ENCODE measurements at places on chromosomes 13 and 19.

DNA sequence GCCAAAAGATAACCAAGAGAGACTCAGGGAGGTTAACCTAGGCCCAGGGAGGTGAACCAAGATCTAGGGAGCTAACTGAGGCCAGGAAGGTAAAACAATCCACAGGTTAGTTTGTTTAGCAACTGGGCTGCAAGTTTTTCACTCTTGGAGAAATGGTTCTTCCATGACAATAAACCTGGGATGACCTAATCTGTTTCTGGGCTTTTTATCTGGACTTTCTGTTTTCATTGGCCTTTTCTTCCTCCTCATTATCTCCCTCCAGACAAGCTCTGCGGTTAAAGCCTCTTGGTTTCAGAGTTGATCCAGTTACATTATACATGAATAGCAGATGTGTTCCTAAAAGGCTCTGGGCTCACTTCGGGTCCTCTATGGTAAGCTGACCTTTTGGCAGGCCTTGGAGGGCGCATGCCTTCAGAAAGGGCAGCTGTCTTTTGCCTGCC is 44.2 kb downstream of the PCDH8 start:
- DNase-seq, result no peak

GRCh38 chr19:35320065-35320713 is 8.8 kb upstream of the CD22 start:
- no peak for DNase-seq

DNA sequence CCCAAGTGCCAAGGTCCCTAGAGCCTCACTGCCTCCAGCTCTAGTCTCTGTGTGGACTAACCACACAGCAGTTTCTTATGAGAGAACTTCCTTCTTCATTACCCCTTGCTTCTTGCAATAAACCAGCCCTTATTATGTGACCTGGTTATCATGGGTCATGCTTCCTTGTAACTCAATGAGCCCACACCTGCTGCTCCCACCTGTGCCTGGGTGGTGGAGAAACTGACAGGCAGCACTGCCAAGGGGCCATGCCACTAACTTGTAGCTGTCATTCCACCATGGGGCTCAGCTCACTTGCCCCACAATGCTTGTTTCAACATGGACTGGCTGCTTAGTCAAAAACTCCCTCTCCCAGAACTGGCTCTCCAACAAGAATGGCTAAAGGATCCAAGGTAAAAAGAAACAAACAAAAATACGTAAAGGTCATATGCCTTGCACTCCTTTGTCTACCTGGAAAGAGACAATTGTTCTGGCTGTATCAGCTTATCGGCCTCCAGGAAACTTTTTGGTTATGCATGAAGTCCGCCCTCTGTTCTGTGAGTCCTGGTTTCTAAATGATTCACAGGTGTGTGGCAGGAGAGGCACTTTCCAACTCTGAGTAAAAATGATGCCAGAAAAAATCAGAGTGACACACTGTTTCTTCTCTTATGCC is 446.4 kb downstream of the COG6 start:
- no peak for DNase-seq

- no peak for DNase-seq
Measured at GRCh38 chr13:112575675-112576074, 12.3 kb downstream of the TUBGCP3 start.

- DNase-seq, result no peak
Measured at GRCh38 chr19:15508035-15508710, at the start of gene CYP4F22. CYP4F22 (plus strand) TSS chr19:15508525; CDS start chr19:15525337, 16,812 bp downstream.

- no peak for DNase-seq
Measured at GRCh38 chr13:48535766-48536165, 2.9 kb upstream of the RCBTB2 start.

DNA sequence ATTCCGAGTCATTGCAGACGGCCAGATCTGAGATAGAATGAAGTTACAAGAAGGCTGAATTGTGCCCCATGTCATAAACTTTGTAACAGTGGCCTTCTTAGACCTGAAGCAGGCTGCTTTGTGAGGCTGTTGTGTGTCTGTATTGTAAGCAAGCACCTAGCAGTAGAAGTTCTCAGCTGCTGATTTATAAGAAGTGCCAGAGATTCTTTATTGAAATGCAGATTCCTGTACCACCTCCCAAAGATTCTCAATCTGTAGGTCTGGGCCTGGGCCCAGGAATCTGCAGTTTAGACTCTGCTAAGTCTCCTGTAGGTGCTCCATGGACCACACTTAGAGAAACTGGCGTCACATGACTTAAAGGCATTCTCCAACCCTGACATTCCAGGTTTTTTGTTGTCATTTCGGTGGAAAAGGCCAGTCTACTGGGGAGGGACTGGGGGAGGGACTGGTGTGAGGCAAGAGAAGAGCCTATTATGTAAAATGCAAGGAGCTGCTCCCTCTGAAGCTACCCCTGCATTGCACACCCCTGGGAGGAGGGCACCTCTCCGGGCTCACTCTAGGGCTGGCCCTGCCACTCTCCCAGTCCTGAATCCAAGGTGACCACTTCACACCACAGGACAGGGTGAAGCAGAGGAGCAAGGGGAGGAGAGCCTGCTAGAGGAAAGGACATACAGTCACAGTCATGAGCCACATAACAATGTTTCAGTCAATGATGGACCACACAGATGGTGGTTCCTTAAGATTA is 769 bp upstream of the TMEM272 start:
- no peak for DNase-seq

DNA sequence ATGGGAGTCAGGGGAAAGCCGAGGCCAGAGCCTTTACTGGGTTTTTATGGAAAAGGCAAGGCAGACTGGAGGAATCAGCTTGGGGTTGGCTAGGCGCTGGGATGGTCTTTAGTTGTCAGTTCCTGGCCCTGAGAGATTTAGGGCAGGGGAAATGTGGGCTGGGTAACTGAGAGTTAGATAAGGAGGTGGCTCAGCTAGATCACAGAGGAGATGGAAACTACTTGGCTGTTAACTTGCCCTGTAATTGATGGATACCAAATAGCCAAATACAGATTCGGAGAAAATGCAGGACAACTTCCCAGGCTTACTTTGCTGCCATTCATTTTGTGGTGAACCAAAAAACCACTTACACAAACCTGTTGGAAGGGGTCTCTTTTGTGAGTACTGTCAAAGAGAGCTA is 54.0 kb downstream of the LRCH1 start:
- no peak for DNase-seq

DNA sequence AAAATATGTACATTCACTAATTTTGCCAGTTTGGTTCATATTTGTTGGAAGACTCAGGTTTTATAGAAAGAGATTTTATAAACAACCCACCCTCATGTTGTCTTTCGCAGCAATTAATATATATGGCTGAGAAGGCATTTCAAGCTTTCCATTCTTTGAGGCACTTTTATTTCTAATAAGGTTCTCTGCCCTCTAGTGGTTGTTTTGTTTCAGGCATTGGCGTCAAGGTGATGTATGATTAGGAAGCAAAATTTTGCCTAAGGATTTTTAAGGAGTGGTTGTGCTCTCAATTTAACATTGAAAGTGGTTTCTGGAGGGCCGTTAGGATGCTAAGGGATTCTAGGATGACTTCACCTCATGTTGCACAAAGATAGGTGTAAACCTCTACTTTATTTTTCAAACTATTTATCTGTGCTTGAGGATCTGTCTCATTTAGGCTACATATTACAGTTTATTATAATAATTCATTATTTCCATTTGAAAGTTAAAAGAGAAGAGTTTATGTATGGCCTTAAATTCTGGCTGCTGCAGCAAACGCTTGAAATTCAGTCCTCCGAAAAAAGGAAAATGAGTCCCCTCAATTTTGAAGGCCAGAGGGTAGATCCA is 35.9 kb downstream of the OXGR1 start:
- no peak for DNase-seq

DNA sequence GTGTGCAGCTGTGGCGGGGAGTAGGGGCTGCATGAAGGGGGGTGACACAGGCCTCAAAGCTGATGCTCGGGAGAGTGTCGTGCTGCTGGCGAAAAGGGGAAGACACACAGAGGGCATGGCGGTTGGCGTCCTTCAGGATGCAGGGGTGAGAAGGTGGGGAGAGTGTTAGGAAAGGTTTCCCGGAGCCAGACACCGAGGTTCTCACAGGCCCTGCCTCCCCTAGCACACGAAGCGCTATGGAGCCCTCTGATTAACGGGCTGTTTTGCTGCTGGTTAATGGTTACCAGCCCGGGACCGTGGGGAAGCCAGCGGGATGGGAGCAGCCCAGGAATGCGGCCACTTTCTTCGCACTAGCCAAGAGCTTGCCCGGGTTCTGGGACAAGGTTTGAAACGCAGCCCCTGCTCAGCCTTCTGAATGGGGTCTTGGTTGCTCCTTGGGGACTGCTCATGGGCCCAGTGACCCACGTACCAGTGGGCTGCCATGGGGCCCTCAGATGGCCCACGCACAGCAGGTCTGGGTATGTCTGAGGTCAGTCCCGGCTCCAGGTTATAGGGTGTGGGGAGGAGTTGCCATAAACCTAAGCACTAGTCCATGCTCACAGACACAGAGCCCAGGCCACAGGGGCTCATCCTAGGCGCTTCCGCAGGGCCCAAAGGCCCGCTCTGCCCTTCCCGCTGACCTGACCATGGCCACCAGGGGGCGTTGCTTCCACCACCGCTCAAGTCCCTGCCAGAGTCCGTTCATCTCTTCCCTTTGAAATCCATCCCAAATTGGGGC is 31.3 kb upstream of the ISYNA1 start:
- no peak for DNase-seq

DNA sequence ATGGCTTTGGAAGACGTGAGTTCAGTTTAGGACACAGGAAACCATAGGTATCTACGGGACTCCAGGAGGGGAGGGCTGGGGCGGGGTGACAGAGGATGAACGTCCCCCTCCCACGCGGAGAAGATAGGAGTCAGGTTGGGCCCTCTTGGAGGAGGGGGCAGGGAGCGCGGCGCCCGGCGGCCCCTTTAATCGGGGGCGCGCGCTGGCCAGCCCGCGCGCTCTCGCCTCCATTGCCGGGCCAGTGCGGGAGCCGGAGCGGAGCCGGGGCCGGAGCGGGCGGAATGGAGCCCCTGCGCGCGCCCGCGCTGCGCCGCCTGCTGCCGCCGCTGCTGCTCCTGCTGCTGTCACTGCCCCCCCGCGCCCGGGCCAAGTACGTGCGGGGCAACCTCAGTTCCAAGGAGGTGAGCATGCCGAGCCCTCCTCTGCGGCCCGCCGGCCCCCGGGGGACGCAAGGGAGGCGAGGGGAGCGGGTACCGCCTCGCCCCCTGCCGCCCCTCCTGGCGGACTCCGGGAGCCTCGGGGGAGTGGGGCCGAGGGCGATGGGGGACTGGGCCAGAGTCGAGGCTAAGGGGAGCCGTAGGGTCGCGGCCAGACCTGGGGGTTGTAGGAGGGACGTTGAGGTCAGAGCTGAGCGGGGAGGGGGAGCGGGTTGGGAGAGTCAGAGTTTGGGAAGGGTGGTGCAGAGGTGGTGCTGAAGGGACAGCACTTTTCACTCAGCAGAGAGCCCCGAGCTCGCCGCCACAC is at the start of gene TMEM145:
TMEM145 (plus strand) TSS at position 214 of the 744 bp plus-strand sequence; CDS start at position 282, 68 bp downstream.
- DNase-seq, result no peak

DNA sequence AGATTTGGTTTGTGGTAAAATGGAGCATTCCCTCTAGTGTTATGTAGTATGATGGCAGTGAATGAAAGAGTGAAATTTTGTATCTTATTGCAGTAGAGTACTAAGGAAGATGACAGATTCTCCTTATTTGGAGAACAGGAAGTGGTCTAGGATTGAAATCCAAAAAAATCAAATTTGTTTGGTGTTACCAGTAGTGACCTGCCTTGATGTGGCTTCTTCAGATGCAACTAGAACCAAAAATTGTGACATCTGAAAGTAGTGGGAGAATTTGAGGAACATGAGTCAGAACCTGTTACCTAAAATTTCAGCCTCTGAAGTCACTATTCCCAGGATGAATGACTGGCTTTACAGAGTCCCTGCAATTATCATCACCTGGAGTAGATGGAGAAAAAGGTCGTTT is 165.9 kb downstream of the KLF5 start:
- no peak for DNase-seq

- no peak for DNase-seq
Measured at GRCh38 chr13:109715902-109716301, 70.5 kb downstream of the IRS2 start.

DNA sequence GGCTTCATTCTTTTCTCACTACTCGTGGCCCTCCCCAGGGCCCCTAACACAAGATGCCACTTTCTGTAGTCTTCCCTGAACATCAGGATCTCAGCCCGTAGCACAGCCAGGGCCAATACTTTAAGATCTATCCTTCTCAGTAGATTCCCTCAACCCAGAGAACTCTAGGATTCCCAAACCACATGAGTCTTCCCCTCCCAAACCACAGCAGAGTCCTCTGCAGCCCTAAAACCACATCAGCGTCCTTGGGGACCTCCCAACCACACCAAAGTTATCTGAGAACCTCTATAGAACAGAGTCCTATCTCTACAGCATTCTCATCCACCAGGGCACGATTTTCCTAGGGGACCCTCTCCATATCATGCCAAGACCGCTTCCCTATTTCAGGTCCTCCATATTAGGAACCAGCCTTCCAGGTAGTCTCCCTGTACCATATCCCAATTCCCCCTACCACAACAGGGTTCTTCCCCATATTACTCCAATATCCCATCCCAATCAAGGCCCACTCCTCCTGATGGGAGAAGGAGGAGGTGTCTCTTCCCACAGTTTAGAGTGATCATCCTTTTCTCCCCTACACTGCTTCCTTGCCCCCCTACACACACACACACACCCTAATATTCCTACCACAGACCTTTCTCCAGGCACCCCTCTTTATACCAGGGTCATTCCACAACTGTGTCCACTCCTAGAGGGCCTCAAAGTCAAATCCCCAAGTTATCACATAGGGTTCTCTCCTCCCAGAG is 1.4 kb downstream of the DYRK1B start:
- DNase-seq, result no peak

DNA sequence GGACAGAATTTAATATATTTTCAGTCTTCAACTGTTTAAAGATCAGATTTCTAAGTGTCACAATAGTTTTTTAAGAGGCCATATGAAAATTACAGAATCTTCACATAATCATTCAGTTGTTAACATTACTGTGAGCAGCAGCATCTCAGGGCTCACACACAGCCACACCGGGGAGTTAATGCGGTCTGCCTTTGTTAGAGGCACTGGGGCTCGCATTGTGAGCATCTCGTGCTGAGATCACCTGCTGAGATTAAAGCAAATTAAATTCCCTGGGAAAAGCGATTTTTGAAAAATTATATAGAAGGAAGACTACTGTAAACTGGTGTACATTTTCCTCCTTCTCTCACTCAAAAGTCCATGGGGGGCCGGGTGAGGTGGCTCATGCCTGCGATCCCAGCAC is 16.6 kb downstream of the GPR12 start:
- DNase-seq, result no peak

- no peak for DNase-seq
Measured at GRCh38 chr19:40762754-40763470, 11.9 kb downstream of the SNRPA start.

GRCh38 chr13:46403851-46404732 is 17.0 kb upstream of the RUBCNL start:
- no peak for DNase-seq

DNA sequence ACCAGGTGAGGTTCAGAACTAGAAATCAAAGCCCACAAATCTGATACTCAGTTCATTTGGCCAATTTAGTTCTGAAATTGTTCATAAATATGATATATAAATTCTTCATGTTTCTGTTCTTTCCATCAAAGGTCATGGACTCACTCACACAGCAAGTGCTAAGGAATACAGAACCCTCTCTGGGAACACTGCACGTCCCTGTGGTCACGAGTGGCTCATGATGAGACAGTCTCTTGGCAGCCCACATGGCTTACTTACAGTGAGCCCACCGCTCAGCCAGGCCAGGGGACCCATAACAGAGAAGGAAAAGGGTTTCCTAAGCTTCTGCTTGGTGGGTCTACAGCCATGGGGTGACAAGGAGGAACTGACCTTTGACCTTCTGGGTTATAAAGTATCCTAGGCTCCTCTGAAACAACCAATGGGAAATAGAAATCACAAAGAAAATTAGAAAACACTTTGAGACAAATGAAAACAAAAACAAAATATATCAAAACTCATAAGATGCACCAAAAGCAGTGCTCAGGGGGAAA is 67.4 kb downstream of the CDADC1 start:
- no peak for DNase-seq

Measured in thoracic aorta (tissue), 2 donors.